Kidney glomerular epithelial cell (primary cell): ENCODE measurements at places on chromosomes 6 and 20.
A peak's percentile ranks its signal among the peaks of the same experiment; 100 is the strongest.

DNA sequence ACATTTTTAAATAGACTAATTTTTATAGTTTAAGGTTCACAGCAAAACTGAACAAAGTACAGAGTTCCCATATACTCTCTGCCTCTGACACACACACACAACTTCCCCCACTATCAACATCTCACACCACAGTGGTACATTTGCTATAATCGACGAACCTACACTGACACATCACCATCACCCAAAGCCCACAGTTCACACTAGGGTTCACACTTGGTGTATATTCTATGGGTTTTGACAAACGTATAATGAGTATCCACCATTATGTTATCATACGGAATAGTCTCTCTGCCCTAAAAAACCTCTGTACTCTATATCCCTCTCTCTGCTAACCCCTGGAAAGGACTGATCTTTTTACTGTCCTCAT, 15.6 kb downstream of the TMEM30A start:
- no peak for DNase-seq

DNA sequence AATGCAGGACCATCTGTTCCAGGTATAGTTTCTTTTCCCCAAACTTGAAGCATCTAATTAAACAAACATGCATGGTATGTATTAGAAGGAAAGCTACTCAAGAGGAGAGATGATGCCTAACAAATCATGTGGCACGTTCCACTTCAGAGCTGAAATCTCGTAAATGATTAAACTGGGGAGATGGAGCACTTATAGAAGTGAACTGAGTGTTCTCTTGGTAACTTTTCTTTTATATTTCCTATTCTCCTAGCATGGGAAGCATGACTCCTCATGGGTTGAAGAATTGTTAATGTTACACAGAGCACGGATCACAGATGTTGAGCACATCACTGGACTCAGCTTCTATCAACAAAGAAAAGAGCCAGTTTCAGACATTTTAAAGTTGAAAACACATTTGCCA, 61.1 kb downstream of the CCN2 start:
- peak; percentile 38 for DNase-seq

DNA sequence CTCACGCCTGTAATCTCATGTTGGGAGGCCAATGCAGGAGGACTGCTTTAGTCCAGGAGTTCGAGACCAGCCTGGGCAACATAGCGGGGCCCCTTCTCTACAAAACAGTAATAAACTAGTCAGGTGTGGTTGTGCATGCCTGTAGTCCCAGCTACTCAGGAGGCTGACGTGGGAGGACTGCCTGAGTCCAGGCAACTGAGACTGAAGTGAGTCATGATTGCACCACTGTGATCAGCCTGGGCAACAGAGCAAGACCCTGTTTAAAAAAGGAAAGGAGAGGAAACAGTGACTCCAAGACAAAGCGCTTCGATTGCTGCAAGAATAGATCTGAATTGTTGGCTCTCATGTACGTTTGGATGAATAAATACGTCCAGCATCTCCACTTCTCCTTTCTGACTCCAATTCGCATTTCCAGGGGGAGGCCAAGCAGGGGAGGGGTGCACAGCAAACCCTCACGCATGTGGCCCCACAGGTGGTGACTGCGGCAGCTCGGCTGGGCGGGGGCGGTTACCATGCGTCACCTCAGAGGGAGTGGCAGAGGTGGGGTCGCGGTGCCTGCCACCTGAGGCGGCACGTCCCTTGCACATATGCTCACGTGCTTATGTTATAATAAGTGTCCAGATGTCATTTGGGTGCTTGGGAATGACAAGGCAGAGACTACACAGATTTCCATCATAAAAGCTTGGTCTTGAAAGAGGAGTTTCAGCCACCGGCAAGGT, 95.1 kb upstream of the MPC1 start:
- DNase-seq = no peak

DNA sequence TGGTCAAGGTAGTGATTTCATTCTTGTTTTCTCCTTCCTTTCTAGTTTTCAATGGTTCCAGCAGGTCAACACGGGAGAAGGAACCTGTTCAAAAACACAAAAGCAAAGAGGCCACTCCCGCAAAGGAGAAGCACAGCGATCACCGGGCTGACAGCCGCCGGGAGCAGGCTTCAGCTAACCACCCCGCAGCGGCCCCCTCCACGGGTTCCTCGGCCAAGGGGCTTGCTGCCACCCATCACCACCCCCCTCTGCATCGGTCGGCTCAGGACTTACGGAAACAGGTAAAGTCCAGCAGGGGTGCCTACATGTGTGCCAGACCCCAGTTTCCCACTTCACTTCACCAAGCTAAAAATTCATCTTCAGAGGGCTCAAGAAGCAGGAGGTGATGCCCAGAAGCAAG, 175.6 kb downstream of the DTNBP1 start:
- DNase-seq = no peak

GRCh38 chr20:8964959-8965562, 103.8 kb upstream of the PLCB4 start:
- DNase-seq = no peak

DNA sequence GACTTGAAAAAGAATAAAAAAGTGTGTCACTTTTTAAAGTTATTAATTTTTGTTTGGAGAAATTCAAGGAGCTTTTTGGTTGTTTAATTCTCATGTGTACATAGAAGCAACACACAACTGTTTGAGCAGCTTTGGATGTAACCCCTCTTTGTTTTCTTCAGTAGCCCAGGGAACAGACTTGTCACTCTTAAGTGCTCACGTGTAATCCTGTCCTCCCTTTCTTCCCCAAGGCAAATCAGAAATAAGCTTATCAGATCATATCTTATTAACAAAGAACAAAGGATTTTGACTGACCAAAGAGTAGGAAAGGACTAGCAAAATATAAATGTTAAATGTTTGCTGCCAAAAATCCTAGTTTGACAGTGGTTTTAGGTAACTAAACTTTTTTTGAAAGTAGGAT, 7.3 kb upstream of the FLRT3 start:
- no peak for DNase-seq

- DNase-seq = no peak
Measured at GRCh38 chr6:141107591-141108160, 1025.0 kb upstream of the GJE1 start.

DNA sequence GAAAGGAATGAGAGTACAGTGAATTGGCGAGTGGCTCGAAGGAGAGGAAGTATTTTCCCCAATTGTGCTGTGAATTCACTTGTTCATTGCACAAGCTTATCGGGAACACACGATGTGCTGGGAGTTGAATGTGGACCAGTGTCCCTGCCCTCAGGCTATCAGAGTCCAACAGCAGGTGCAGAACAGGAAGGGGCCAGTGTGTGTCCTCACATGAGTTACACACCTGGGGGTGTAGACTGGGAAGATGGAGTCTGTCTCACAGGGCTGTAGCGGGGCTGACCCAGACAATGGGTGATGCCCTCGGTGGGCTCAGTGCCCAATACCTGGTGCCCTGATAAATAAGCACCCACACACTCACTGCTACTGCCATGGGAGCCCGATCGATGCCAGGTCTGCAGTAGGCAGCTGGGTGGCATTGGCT, 14.4 kb downstream of the DUSP22 start:
- no peak for DNase-seq

DNA sequence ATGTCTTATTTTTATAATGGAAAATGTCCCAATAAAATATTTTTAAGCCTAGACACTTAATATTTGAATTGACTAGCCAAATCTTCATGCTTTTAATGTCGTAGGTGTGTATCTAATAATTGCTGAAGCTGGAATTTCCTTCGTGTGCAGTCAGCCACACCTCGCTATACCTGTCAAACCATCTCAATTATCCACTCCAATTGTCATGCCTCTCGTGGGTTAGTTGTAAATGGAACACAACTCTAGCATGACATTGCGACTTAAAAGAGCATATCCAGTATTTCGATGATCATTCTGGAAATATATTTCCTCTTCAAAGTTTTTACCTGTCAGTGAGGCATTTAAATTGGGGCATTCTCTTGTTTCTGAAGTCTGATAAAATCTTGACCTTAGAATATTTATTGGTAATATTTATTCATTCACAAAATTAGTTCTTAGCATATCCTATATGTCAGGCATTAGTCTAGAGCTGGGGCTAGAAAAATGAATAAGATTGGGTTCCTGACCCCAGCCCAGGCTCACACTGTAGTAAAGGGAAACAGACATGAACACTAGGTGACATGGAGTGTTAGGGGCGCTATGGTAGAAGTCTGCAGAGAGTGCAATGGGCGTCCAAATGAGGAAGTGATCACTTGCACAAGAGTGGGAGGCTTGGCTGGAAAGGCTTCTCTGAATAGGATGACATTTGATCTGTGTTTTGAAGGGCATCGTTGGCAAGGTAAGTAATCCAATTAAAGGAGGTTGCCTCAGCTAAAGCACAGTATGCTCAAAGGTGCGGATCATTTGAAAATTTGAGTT, 11.0 kb upstream of the CFAP206 start:
- DNase-seq = no peak
